ENCODE measurements at places on chromosomes 2 and 18.

DNA sequence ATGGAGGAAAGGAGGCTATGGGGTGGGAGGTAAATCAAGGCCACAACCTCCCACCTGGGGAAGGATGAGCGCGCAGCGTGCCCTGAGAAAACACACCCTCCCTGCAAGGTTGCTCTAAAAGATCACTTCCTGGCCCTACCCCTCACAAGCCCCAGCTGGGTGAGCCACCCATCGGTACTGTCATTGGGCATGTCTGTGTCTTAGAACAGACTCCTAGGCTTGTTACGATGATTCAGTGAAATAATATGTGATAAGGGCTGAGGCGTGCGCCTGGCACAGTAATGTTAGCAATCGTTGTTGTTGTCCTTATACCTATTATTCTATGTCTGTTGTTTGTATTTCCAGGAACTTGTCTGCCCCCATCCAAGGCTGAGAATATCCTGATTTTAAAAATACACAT is 175.1 kb downstream of the ZFP36L2 start:
- peak; percentile 32 for DNase-seq

GRCh38 chr2:10783421-10783820 is 29.2 kb downstream of the PDIA6 start:
- no peak for DNase-seq

GRCh38 chr2:227942021-227942420 is 70.6 kb downstream of the DAW1 start:
- peak; percentile 2 for DNase-seq

DNA sequence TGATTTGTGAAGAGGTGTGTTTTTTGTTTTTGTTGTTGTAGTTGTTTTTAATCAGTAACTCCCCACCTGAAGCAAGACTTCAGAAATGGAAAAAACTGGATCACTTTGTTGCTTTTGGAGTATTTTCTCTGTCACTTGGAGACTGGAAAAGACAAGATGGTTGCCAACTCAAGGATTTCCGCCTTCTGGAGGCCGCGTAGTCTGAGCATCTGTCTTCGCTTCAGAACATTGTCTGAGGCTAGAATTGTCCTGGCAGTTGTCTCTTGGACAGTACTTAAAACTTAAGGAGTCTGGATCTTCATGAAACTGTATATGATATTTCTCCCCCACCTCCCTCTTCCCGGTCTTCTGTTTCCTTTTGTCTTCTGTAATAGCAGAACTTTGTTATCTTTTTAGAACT is 67.7 kb downstream of the ARHGAP28 start:
- no peak for DNase-seq

DNA sequence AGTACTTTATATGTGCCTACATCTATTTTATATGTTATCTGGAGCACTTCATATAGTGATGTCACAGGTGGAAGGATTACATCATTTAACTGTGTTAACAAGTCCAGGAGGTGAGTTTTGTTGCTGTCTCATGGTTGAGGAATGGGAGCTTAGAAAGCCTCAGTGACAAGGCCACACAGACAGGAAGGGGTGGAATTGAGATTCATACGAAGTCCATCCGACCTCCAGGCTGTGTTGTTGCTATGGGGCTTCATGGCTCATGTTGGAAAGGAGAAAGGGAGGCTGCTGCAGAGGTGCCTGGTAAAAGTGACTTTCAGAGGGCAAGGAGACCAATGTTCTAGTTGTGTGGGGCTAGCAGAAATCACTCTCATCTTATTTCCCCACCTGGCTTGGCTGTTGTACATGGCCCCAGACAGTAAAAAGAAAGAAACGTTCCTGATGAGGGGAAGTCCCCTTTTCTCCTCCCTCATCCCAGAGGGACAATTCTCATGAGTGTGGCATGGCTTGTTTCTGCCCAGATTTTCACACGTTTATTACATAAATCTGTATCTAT is 31.0 kb upstream of the GREB1 start:
- no peak for DNase-seq

DNA sequence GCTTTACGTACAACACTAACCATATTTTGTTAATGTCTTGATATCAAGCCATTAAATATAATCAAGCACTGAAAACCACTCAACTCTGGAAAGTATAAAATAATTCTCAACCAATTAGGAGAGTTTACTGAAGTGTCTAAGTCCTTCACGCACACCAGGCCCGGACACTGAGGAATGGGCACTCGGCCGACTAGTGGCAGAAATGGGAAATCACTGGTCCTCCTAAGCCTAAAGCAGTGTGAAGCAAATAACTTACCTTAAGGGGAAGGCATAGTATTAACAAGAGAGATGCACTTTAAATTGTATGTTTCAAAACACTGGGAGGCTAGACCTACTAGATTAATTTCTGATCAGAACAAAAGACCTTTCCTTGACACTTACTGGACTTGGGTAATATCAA is 45.7 kb downstream of the FAM210A start:
- DNase-seq, result peak; percentile 4

GRCh38 chr18:12520442-12520992 is 112.8 kb downstream of the PRELID3A start:
- no peak for DNase-seq

- DNase-seq, result no peak
These were observed 14.3 kb upstream of the TRIB2 start for GRCh38 chr2:12702168-12703121.

DNA sequence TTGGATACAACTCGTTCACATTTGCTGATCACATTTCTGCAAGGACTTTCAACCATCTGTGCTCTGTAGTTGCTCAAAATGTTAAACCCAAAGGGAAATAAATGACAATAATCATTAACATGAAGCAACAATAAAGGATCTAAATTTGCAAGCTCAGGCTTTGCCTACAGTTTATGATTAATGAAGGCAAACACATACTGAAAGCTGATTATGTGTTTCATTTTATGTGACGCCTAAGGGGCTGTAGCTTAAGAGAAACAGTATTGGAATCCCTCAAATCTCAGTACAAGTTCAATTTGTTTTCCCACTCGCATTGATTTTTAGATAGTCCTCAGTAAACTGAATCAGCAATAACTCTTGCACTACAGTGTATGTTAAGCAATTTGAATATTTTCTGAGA is 160.3 kb upstream of the FSIP2 start:
- DNase-seq, result no peak

- DNase-seq, result no peak
These were observed 158.0 kb downstream of the AGPS start for GRCh38 chr2:177550264-177551200.

GRCh38 chr2:209872675-209873074 is 101.0 kb downstream of the UNC80 start:
- DNase-seq, result no peak

GRCh38 chr2:117786520-117786919 is 28.0 kb upstream of the DDX18 start:
- DNase-seq, result no peak

DNA sequence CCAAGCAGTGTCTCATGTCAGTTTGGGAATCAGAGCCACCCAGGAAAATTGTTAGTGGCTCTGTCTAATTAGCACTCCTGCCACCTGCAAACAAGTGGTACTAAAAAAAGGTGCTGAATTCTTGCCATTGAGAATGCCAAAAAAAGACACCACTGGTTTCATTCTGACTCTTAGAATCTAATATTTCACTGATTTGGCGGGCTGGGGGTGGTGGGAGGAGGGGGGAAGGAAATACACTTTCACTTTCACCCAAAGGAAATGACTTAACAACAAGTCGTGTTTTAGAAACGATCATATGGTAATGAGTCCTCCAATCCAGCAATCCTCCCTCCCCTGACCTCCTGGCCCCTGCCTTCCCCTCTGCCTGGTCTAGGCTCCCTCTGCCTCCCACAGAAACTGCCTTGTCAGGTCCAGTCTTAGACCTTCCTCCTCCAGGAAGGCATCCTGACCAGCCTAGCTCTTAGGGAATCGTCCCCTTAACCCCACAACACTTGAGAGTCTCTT is 4.4 kb upstream of the KLHL29 start:
- DNase-seq, result peak; percentile 54

GRCh38 chr2:174281736-174282135 is 33.4 kb upstream of the OLA1 start:
- DNase-seq, result no peak

GRCh38 chr2:22037274-22037673 is 913.5 kb downstream of the TDRD15 start:
- no peak for DNase-seq
